ENCODE measurements at places on chromosomes 16 and 17.

- DNase-seq = peak; percentile 67
These were observed 24.2 kb downstream of the MAP3K3 start for GRCh38 chr17:63646488-63646806.

- DNase-seq = no peak
These were observed 82.2 kb downstream of the TNRC6C start for GRCh38 chr17:78040440-78041385.

DNA sequence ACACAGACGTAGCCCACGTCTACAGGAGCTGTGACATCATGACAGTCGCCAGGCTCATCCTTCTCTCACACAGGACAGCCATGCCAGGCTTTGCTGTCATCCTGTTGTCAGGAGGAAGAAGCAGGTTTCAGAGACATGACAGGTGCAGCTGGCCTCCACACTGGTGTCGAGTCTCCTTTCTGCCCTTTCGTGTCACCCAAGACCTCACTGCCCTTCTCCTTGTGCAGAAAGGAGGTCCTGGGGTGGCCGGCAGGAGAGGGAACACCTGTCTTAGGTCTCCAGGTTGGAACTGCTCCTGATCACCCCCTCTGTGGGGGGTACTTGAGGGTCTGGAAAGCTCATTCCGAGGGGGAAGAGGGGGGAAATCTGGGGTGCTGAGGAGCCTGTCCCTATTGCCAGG, 41.6 kb upstream of the IRF8 start:
- no peak for DNase-seq

DNA sequence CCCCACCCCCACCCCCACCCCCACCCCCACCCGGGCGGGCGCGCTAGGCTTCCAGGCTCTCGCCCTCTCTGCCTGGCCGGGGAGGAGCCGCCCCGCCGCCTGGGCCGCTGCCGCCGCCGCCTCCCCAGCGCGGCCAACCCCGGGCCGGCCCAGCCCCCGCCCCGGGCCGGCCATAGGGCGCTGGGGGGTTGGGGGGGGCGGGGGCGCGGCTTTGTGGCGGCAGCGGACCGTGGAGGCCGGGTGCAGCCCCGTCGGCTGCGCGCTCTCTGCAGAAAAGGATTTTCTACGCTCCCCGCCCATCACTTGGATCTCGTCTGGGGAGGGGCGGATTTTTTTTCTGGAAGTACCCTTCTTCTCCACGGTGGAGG, 230.9 kb downstream of the MRTFB start:
- no peak for DNase-seq

GRCh38 chr16:10112021-10112420, 70.2 kb downstream of the GRIN2A start:
- DNase-seq = no peak

GRCh38 chr17:28725166-28725659, 820 bp downstream of the TLCD1 start:
- peak; percentile 62 for DNase-seq

DNA sequence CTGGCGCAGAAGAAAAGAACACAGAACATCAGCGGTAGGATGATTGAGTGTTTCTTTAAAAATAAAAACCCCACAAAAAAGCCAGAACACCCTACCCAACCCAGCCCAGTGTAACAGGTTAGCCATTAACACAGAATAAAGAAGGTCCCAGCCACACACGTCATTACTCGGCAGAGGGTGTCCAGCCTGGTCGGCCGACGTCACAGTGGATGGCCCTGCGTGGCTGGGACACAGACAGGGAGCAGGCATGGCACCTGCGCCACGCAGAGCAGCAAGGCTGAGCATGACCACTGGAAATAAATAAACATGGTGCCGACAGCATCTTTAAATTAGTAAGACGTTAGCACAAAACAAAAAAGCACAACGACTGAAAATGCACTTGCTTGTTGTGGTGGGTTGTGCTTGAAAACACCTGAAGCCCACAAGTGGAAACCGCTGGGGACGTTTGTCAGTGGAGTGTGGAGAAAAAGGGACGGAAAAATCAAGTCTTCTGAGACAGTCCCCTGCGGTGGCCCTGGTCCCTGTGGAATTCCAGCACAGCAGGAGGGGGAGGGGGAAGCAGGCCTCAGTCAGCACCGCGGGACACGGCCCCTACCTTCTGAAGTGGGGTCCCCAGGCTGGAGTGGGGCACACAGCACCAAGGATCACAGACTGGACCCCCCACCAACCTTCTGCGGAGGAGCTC, 39.2 kb downstream of the SLC7A5 start:
- DNase-seq = no peak

DNA sequence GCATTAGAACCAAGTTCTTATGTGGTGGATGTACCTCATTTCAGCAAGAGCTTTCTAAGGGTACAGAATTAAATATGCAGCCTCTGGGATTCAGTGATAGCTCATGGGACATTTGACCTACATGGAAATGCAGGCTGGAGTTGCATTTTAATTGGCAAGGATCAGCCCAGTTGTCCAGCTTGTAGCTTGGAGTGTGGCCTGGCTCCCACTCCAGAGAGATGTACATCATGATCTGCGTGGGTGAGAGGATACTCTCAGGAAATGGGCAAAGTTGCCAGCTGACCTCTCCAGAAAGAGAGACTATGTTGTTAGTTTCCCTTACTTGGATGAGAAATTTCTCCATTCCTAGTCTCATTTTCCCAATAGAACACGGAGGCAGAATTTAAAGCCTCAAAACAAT, 555.3 kb downstream of the MAF start:
- DNase-seq = no peak

- no peak for DNase-seq
These were observed 2.1 kb upstream of the SEZ6 start for GRCh38 chr17:29007860-29008455.

- no peak for DNase-seq
These were observed 61.6 kb downstream of the RGS9 start for GRCh38 chr17:65198653-65199382.

DNA sequence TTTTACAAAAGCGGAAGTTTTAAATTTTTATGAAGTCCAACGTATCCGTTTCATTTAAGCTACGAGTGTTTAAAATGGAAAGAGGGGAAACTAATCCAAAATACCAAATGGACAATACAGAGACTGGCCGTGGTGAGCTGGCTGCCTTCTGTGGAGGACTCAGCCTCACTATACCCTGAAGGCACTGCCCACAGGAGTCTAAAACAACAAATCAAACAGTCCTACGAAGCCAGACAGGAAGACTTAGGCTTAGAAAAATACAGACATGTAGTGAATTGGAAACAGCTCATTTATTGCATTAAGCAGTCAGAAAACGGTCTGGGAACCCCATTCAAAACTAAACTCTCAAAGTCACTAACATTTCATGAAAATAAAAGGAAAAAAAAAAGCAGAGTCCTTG, 75.1 kb downstream of the CYTH1 start:
- DNase-seq = no peak

DNA sequence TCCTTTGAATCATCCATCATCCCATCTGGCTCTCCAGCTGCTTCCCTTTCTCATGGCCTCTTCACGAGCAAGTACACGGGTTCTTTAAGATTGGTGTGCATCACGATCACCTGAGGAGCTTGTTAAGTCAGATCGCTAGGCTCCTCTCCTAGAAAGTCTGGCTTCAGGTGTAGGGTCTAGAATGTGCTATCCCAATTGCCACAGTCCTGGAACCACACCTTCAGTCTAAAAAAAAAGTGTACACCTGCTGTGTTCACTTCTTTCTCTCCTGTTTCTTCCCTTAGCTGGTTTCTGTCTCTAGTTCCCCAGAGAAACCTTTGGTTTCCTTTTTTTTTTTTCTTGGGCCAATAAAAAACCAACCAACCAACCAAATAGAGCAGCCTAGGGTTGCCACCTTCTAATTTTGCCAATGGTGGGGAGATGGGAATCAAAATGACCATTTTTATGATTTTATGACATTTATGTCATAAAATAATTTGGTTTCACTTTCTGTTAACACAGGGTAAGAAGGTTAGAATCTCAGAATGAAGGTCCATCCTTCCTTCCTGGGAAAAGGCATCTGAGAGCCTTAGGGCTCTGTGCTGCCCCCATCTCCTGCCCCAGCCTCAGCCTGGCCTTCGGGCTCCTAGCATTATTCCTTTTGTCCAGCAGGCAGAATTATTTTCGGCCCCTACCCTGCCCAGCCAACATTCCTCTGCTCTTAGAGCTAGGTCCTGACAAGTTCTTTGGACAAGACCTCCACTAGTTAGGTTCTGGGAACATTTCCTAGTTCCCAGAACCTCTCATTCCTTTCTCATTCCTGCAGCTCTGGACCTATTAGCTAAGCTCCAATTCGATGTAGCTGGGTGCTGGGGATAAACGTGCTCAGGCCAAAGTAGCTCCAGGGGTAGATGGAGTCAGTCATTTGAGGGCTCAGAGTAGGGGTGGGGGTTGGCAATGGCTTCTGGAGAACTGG, 1.9 kb upstream of the GGT6 start:
- no peak for DNase-seq

GRCh38 chr16:7509963-7510601, 177.4 kb downstream of the RBFOX1 start:
- no peak for DNase-seq

- no peak for DNase-seq
These were observed 108.5 kb downstream of the PCTP start for GRCh38 chr17:55859301-55859795.

GRCh38 chr17:2020721-2021120, 4.4 kb downstream of the RTN4RL1 start:
- no peak for DNase-seq

GRCh38 chr17:16947470-16947869, 24.4 kb downstream of the TNFRSF13B start:
- DNase-seq = no peak

DNA sequence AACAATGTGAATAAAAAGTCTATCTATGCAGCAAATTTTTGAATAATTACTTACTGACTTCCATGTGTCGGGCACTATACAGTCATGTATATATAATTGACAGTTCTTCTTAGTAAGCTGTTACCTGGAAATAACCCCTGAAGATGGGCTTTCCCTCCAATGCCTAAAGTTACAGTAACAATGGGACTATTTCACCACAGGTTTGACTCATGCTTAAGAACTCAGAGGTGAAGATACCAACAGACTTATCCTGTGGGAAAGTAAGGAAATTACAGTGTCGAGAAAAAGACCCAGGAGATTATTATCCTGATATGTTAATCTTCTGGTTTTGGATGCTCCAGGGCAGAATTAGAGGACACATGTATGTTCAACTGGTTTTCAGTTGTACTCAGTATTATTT, 601.5 kb upstream of the SOX9 start:
- DNase-seq = no peak

- no peak for DNase-seq
These were observed 405 bp upstream of the ACE start for GRCh38 chr17:63476459-63476853.

GRCh38 chr16:82824408-82824807, 197.6 kb downstream of the CDH13 start:
- DNase-seq = no peak

GRCh38 chr16:86231321-86231995, 278.9 kb upstream of the FOXF1 start:
- no peak for DNase-seq

DNA sequence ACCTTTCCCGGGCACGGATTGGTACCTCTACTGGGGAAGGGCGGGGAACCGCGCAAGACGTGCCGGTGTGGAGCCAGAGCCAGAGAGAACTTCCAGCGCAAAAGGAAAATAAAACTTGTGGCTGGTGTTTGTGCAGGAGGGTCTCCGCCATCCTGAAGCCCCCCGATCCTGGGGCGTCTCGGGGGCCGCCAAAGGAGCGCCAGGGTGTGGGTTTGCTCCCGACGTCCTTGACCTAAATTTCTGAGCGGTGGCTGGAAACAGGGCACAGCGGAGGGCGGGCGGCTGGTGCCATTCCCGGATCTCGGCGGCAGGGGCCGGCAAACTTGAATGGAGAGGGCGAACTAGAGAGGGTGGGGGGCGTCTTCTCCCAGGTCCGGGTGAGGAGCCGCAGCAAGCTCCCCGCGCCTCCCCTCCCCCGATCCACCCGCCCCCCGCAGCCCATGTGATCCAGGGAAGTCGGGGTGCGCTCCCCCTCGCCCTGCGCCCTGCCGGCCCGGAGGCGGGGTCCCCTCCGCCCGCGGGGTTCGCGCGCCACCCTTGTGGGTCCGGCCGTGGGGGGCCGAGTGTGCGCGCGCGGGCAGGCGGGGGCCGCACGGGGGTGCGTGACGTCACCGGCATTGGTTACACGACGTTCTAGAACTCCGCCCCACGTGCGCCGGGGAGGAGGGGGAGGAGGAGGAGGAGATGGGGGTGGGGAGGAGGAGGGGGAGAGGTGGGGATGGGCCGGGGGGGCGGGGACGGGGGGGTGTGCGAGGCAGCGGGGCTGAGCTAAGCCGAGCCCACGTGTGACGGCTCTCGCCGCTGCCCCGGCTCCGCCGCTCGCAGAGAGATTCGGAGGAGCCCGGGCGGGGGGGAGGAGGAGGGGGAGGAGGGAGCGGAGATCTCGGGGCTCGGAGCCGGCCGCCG, at the start of gene MSI2:
TSS of gene MSI2 (plus strand) at position 748 of the 906 bp plus-strand sequence. CDS start 220 bp downstream, outside the sequence.
- DNase-seq = no peak

- DNase-seq = no peak
These were observed 12.0 kb upstream of the MEOX1 start for GRCh38 chr17:43673516-43674323.

DNA sequence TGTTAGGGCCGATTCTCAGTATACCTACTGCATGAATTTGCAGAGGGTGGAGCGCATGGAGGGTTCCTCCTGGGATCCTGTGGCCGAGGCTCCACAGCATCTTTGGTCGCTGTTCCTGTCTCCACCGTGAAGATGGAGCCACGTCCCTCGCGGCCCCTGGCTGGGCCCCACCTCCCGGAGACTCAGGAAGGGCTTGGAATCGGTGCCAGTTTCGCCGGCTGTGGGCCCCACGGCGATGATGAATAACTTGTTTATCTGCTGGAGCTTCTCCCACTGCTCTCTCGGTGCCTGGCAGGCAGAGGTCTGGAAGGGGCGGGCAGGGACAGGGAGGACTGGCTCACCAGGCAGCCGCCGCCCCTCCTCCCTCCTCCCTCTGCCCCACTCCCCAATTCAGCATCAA, 8.1 kb downstream of the SLC5A11 start:
- DNase-seq = no peak

GRCh38 chr17:32483451-32484019, 3.3 kb upstream of the CDK5R1 start:
- DNase-seq = no peak

- DNase-seq = no peak
These were observed 102.2 kb downstream of the CDK5R1 start for GRCh38 chr17:32588982-32589381.

DNA sequence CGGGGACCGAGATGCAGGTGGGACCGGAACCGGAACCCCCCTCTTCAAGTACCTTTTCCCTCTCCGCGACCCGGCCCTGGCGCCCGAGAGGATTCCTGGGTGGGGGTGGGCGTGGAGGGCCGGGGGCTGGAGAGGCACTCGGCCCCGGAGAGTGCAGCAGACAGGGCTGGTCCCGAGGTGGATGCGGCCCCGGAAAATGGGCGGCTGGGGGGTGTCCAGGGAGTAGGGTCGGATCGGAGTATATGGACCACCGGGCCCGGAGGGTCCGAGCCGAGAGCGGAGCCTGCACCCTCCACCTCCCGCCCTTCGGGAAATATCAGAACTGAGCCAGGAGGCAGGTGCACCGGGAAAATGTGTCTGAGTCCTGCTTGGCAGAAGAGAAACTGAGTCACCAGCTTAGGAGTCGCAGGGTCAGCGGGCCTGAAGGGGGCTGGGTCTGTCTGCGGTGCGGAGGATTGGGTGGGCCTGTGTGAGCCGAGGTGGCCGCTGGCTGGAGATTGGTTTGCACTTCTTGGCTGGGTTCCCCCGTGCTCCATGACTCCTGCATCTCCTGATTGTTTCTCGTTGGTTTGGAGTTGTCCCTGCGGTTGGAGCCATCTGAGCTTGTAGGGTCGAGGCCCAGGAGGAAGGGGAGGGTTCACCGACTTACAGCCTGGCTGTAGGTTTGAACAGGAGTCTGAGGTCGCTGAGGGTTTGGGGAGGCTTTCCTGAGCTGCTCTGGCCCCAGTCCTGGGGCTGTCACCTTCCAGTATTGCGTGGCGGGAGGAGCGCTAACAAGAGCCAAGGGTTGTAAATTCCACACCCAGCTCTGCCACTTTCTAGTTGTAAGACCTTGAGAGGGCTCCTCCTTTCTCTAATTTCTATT, 518 bp downstream of the SH2B1 start:
- no peak for DNase-seq
